ENCODE measurements at places on chromosomes 5 and 9.

GRCh38 chr5:180082633-180083420, 11.3 kb upstream of the RNF130 start:
- no peak for DNase-seq

GRCh38 chr5:150356575-150357294, 762 bp upstream of the TCOF1 start:
- no peak for DNase-seq

DNA sequence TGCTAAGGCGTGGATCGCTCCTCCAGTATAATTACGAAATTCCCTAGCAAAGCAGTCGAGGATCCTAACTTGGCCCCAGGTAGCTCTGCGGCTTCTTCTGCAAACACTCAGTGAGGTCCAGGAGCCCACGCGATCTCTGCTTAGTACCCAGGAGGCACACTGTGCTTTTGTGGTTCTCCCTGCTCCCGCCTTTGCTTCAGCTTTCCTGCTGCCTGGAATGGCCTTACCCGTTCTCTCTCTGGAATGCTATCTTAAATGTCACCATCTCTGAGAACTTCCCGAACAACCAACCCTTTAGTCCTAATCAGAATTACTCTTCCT, 639 bp downstream of the INVS start:
- no peak for DNase-seq

DNA sequence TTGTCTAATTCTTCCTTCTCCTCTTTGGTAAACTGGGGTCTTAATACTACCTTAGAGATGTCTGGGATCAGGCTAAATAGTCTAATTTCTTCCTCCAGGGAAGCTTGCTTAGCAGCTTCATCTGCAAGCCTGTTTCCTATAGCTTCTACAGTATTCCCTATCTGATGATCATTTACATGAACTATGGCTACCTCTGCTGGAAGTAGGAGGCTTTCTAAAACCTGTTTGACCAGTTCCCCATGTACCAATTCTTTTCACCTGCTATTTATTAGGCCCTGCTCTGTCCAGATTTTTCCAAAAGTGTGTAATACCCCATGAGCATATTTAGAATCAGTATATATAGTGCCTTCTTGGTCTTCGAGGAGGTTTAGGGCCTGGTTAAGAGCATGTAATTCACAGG, 619.8 kb downstream of the HINT1 start:
- DNase-seq, result no peak

Measured in KBM-7 (cell line).